Activated CD4-positive, alpha-beta memory T cell treated with anti-CD3 and anti-CD28 coated beads, Interleukin-2, amount 10 ng/mL, durations not matched to agents 7 days and 5 days (primary cell): ENCODE measurements at places on chromosomes 16 and 17.

DNA sequence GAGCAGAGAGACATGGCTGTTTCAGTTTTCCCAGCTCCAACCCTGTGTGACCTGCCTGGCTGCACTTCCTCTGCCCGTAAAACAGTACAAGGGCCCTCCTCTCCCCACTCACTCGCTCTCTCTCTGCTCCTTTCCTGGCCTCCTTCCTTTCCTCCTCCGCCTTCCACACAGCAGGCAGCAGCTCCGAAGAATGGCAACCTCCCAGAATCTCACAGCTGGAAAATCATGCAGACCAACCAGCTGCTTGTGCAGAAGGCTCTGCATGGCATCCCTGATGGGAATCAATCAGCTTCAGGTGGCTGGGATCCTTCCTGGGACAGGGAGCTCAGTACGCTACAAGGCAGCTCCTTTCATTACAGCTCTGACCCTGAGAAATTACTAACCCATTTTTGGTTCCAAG, 27.4 kb downstream of the TMEM132E start:
- DNase-seq, result no peak

- DNase-seq, result no peak
Measured at GRCh38 chr16:54627616-54628015, 303.0 kb upstream of the IRX5 start.

DNA sequence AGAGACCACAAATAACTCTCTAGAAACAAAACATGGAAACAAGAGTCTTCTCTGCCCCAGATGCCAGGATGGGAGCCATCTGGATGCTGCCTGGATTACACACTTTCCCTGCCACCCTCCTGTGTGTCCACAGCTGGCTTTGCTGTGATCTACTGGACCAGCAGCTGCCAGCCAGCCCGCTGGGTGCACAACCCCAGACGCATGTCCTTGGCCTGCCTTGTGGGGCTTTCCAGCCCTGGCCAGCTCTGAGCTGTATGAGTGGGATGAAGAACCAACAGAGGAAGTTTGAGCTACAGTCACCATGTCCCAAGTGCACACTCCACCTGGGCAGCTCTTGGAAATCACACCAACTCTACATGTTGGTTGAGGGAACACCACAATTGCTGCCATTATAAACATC, 57.0 kb upstream of the TNRC6C start:
- DNase-seq, result no peak

GRCh38 chr16:81651758-81652718, 127.1 kb upstream of the PLCG2 start:
- DNase-seq, result no peak

- peak; percentile 26 for DNase-seq
Measured at GRCh38 chr16:23597003-23597756, 1.1 kb upstream of the NDUFAB1 start.

GRCh38 chr17:60102632-60103096, 23.9 kb upstream of the HEATR6 start:
- DNase-seq, result peak; percentile 29

DNA sequence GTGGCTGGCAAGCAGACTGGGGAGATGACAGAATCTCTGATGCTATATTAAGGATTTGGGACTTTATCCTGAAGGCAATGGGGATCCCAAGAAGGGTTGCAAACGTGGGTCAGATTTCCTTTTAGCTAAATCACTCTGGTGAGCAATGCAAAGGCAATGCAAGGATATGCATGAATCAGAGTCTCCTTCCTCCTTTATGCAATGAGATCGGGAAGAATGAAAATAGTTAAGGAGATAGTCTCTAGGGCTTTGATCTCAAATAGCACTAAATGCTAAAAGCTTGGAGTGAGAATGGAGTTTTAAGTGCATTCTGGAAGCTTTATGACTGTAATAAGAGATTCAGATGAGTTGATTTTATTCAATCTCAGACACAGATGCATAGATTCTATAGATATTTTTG, 27.2 kb upstream of the SHISA9 start:
- DNase-seq, result no peak

- no peak for DNase-seq
Measured at GRCh38 chr17:75084039-75084660, 3.6 kb upstream of the SLC16A5 start.

DNA sequence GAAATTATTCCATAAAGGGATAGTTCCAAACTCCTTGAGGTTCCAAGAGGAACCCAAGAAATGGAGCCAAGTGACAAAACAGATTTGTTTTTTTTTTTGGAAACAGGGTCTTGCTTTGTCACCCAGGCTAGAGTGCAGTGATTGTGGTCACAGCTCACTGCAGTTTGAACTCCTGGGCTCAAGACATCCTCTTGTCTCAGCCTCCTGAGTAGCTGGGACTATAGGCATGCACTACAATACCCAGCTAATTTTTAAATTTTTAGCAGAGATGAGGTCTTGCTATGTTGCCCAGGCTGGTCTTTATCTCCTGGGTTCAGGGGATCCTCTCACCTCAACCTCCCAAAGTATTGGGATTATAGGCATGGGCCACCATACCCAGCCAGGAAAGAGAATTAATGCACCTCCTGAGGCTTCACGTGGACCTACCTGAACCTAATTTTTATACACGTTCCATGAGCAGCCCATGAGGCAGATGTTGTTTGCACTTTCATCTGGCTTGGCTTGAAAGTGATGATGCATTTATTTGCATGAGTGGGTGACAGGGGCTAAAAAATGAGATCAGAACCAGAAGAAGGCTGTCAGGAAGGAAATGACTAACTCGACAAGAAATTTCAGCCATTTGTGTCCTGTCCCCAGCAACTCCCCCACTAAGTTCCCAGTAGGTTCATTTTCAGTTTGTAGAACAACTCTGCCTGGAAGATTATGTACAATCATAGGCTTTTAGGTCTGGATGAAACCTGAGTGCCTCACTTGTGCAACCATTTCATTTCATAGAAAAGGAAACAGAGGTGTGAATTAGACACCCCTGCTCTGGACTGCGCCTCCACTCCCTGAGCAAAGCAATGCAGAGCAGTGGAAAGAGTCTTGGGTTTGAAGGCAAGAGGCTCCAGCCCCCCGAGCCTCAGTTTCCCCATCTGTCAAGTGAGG, 10.3 kb upstream of the IRF8 start:
- DNase-seq, result no peak

DNA sequence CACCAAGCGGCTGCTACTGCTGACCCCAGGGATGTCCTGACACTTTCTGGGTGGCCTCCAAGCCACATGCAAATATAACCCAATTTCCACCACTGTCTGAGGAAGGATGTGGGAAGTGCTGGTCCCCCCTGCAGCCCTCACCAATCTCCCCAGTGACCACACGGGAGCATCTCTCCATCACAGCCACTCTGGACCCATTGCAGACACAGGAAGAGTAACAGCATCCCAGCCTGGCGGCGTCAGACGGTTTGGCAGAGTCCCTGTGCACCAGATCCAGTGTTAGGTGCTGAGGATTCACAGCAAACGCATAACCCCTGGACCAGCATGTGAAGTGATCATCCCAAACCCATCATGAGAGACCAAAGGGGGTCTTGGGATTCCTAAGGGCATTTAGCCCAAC, 163.7 kb upstream of the TNRC6C start:
- no peak for DNase-seq

DNA sequence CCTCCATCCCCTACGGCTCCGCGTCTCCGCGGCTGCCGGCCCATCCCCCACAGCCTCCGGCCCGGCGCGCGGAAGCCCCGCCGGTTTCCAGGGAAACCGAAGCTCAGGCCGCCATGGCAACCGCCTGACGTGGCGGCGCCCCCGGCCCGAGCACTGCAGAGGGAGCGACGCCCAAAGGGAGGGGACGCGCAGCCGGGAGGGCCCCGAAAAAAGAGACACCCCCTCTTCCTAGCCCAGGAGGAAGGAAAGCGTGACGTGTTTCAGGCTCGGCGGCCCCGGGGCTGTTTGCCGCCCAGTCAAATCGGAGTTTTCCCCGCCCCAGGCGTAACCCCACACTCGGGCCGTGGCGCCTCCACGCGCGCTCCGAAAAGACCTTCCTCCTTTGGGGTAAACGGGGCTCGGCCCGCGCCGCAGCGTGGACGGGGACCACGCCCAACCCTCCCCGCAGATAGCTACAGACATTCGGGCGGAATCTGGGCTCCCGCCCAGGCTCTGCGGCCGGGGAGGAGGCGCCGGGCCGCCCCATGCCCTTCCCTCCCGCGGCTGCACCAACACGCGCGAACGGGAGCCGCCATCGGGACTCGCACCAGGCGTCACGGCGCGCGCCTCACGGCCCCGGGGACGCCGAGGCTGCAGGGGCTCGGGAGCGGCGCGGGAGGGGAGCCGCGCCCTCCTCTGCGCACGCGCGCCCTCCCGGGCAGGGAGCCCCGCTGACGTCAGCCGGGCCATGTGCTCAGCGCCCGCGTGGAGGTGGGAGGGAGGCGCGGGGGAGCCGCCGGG, 7.5 kb downstream of the MNT start:
- DNase-seq, result peak; percentile 93

DNA sequence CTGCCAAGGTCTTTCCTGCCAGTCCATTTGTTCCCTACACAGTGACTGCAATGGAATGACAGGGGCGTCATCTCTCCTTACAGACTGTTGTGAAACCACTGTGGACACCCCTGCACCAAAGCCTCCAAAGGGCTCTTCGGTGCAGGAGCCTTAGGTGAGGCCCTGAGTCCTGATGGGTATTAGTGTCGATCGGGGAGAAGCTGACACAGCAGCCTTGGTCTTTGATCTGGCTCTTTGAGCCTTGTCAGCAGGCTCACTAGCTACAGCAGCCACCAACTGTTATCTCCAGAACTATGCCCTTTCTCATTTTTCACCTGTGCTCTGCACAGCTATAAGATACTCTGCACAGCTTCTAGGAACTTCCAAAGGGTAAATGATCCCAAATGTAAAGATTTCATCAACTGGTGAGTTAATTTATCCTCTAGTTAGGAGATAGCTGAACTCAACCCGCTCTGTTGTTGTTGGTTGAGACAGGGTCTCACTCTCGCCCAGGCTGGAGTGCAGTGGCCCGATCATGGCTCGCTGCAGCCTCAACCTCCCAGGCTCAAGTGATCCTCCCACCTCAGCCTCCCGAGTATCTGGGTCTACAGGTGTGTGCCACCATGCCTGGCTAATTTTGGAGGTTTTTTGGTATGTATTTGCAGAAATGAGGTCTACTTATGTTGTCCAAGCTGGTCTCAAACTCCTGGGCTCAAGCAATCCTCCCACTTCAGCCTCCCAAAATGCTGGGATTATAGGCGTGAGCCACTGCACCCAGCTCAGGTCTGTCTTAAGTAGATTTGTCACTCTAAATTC, 19.7 kb downstream of the G6PC1 start:
- no peak for DNase-seq

GRCh38 chr17:60468371-60468770, 46.1 kb downstream of the CHCT1 start:
- no peak for DNase-seq

DNA sequence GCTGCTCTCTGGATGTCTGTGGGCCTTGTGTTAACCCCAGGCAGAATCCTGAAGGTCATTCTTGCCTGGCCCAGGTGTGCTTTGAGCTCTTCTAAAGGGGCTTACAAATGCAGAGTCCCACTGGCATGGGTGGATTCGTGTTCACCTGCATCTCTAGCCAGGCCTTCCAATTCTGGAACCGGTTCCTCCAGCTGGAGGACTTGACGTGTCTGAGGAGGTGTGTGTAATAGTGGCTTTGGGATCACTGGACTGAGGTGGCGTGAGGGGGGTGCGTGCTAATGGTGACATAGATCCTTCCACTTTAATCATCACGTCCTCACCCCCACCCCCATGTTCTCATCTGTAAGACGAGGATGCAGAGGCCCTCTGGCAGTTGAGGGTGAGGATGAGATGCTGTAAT, 4.8 kb downstream of the GSE1 start:
- DNase-seq, result no peak

DNA sequence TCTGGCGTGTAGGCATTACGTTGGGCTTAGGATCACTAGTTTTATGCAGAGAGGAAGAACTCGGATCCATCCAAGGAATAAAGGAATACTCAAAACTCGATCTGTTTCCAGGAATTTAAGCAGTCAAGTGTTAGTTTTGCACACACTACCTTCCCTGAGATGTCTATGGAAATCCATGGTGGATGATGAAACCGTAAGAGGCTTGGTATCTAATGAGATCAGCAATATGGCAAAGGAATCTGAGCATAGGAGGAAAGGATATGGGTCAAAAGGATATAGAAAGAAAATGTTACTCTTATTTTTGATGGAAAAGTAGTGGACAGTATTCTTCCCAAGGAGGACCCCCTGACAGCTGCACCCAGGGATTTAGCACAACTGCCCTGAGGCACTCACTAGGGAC, 59.6 kb downstream of the SMG6 start:
- DNase-seq, result no peak

DNA sequence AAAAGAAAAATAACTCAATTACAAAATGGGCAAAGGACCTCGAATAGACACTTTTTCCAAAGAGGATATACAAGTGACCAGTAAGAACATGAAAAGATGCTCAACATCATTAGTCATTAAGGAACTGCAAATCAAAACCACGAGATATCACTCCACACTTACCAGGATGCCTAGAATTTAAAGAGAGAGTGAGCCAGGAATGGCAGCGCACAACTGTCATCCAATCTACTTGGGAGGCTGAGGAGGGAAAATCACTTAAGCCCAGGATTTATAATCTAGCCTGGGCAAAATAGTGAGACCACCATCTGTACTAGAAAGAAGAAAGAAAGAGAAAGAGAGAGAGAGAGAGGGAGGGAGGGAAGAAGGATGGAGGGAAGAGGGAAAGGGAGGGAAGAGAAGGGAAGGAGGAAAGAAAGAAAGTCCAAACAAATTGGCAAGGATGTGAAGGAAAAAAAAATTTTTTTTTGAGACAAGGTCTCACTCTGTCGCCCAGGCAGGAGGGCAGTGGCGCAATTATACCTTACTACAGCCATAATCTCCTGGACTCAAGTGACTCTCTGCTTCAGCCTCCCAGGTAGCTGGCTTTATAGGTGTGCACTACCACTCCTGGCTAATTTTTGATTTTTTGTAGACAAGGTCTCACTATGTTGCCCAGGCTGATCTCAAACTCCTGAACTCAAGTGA, 22.6 kb downstream of the TBX2 start:
- DNase-seq, result no peak

DNA sequence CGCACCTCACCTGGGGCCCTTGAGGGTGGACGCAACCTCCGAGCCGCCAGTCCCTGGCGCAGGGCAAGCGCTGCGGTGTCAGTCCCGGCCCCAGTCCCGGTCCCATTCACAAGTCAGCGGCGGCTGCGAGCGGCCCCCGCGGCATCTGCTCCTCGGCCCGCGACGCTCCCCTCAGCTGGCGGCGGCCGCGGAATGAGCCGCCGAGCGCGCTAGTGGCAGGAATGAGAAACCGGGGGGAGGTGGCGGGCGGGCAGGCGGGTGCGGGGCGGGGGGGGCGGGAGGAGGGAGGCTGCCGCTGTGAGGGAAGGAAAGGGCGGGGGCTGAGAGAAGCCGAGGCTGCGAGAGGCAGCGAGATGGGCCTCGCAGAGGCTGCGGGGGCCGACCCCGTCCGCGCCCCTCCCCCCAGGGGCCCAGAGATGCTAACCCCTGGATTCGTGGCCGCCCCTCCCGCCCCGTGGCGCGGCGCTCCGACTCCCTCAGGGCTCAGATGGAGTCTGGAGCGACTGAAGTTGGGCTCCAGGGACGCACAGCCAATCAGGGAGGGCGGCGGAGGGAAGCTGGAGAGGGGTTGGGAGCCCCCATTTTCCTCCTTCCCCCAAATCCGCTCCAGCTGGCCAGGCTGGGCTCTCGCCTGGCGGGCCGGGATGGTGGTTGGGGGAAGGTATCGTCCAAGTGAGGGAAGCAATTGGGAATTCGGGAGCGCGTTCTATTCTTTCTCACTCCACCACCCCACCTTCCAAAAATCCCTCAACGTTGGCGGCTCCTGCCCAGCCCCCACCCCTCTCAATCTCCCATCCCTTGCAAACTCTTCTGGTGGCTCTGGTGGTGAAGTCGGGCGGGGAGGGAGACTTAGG, at the start of gene CDH11:
Gene CDH11, minus strand, starts transcription at position 194 of the 854 bp plus-strand sequence. CDS start 117,194 bp downstream, outside the sequence.
- no peak for DNase-seq
